ENCODE measurements at places on chromosomes 12 and 14.
A peak's percentile ranks its signal among the peaks of the same experiment; 100 is the strongest.

DNA sequence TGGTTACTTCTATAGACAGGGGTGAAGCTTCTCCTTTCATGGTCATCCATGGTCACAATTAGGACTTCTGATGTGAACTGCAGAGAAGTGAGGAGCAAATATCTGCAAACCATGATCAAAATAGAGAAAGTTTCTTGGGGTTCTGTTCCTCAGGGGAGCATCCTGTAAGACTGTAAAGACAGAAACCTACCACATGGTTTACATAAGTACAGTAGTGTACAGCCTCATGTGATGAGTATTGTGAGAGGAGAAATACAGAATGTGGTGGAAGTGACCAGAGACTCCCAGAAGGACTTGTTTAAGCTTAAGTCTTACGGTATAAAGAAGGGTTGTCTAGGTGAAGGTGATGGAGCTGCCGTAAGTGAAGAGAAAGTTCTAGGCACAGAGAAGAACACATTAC is 484.7 kb downstream of the LRIG3 start:
- no peak for DNase-seq
- H3K4me3 ChIP-seq: no peak overlapping the region
- H3K36me3 ChIP-seq: no peaks in the 10 kb centered on the region
- H3K4me1 ChIP-seq: no peaks in the 10 kb centered on the region

GRCh38 chr14:54768501-54769129 is 134.0 kb downstream of the GCH1 start:
- no peak overlapping the region for H3K27ac ChIP-seq
- peaks cover 7% of the 10 kb centered on the region for H3K4me1 ChIP-seq
- H3K27me3 ChIP-seq: no peaks in the 10 kb centered on the region
- DNase-seq: no peak
- H3K4me3 ChIP-seq: no peak overlapping the region
- no peaks in the 10 kb centered on the region for H3K36me3 ChIP-seq

GRCh38 chr14:77508249-77508648 is 9.6 kb upstream of the ISM2 start:
- H3K4me1 ChIP-seq: no peaks in the 10 kb centered on the region
- peaks cover 11% of the 10 kb centered on the region for H3K36me3 ChIP-seq
- no peak for DNase-seq
- H3K4me3 ChIP-seq: no peak overlapping the region

DNA sequence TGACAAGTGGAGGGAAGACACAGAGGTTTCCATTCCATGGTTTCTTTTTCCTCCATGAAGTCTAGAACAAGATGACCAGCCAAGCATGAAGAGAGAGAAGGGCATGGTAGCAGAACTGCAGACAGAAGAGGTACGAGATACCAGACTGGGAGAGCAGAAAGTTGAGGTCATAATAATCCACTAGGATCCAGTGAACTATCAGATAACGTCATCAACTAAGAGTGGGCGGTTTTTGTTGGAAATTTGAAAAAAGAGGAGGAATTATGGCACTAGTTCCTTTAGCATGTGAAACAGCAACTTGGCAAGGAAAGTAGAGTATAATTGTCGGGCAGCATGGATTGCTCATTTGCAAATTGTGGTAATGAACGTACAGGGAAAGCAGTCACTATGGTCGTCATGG is 357.6 kb downstream of the PDZRN4 start:
- H3K27me3 ChIP-seq: no peaks in the 10 kb centered on the region
- DNase-seq: no peak
- H3K4me3 ChIP-seq: no peak overlapping the region

DNA sequence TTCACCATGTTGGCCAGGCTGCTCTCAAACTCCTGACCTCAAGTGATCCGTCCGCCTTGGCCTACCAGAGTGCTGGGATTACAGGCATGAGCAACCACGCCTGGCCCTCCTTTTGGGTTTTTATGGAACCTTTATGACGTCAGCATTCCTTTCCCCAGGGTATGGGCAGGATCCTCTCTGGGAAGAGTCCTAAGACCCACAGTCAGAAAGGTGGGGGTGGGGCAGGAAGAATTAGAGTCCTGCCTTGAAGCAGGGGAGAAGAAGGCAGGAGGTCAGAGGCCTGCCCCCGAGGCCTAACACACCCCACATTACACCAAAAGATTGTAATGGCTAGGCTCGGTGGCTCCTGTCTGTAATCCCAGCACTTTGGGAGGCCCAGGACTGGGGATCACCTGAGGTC is 30.8 kb upstream of the CDK17 start:
- no peak for DNase-seq
- H3K4me3 ChIP-seq: no peak overlapping the region
- H3K4me1 ChIP-seq: peaks cover 6% of the 10 kb centered on the region
- no peaks in the 10 kb centered on the region for H3K27me3 ChIP-seq
- no peak overlapping the region for H3K27ac ChIP-seq

DNA sequence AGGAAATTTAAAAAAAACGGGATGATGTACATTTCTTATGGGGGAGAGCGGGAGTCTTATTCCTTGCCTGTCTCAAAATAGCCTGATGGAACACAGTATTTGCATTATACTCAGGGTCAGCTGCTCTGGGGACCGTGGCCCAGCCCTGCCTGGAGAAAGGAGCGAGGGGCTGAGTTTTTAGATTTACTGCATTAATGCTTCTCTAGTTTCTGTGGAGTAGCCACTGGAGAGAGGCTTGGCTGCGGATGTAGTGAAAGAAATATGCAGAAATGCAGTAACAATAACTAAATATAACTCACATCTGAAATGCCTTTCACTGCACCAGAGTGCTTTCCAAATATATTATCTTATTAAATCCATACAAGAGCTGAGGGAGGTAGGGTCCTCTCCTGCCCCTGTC is 87.6 kb upstream of the MAP1LC3B2 start:
- DNase-seq: no peak
- no peaks in the 10 kb centered on the region for H3K36me3 ChIP-seq
- H3K27ac ChIP-seq: no peak overlapping the region
- no peak overlapping the region for H3K4me3 ChIP-seq
- no peaks in the 10 kb centered on the region for H3K27me3 ChIP-seq

DNA sequence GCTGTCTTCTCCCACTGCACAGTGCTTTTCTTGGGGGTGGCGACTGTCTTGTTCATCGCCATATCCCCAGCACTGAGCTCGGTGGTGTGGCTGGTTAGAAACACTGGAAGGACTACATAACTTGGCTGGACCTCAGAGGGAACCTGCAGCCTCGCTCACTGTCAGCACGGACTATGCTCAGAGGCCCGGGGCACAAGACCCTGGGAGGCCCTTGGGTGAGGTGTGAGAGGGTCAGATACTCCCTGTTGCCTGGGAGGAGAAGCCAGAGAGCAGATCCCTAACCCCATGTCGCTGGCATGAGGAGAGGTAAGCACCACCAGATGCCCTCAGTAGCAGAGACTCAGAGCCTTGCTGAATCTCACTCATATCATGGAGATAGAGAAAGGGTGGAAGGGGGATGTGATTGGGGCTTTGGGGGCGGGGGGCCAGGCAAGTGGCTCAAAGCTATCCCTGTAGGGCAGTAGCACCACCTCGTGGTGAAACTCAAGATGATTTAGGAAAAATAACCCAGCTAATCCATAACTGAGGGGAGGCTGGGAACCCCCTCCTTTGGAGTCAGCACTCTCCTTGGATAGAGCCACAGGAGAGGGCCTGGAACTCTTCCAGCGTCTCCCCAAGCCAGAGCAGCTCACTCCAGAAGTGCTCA is 18.7 kb upstream of the HDAC7 start:
- H3K36me3 ChIP-seq: no peaks in the 10 kb centered on the region
- H3K4me3 ChIP-seq: no peak overlapping the region
- H3K4me1 ChIP-seq: peaks cover 13% of the 10 kb centered on the region
- DNase-seq: peak; percentile 78
- H3K27me3 ChIP-seq: no peaks in the 10 kb centered on the region

DNA sequence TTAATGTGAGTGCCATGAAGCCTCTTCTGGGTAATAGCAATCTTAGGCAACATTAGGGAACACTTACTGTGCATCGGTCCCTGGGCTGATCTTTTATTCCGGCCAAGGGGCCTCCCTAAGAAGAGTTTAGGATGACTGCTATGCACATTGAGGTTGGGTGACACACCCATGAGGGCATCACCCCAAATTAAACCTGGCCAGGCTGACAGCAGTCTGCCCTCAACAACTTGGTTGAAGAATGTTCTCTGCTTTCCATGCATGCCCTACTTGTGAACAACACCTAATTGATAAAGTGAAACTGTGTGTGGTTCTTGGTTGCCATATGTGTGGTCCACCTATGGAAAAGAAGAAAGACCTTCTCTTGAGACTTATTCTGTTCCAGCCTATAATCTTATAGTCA is 1098.0 kb downstream of the BCL11B start:
- H3K4me1 ChIP-seq: peaks cover 9% of the 10 kb centered on the region
- H3K27ac ChIP-seq: no peak overlapping the region
- H3K4me3 ChIP-seq: no peak overlapping the region
- no peaks in the 10 kb centered on the region for H3K27me3 ChIP-seq

GRCh38 chr14:53430870-53431269 is 277.7 kb upstream of the DDHD1 start:
- no peak for DNase-seq
- H3K36me3 ChIP-seq: no peaks in the 10 kb centered on the region
- H3K27me3 ChIP-seq: no peaks in the 10 kb centered on the region

DNA sequence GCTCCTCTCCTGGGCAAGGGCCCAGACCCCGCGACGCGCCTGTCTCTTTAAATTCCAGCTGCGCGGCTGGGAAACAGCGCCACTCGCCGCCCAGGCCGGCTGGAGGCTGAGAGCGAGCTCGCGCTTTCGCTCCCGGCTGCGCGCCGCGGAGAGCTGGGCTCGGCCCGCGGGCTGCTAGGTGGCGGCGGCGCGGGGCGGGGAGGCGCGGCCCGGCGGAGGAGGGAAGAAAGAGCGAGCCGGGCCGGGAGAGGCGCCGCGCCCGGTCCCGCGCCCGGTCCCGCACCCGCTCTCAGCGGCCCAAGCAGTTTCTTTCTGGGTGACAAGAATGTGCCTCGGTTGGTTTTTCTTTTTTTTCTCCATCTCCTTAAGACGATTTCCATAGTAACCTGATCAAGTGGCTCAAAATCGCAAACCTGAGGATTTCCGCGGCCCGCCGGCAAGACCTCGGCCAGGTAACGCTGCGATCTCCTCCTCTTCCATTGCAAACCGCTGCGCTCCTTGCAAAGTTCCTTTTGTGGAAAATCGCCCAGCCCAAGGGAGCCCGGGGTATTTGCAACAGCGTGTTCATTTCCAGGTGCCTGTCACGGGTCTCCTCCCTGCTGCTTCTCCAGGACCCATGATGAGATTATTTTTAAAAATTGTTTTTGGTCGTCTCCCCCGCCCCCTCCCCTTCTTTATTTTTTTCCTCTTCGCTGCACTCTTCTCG is 259.5 kb upstream of the E2F7 start:
- peaks cover 28% of the 10 kb centered on the region for H3K4me1 ChIP-seq
- H3K36me3 ChIP-seq: no peaks in the 10 kb centered on the region
- H3K4me3 ChIP-seq: peak overlapping the region; percentile 83
- peak overlapping the region; percentile 76 for H3K27ac ChIP-seq
- peak; percentile 94 for DNase-seq

- H3K27me3 ChIP-seq: no peaks in the 10 kb centered on the region
- H3K36me3 ChIP-seq: no peaks in the 10 kb centered on the region
- H3K4me1 ChIP-seq: no peaks in the 10 kb centered on the region
- no peak for DNase-seq
- H3K27ac ChIP-seq: no peak overlapping the region
Measured at GRCh38 chr12:40511341-40511740, 180.9 kb upstream of the CNTN1 start.

GRCh38 chr14:68666899-68667298 is 126.0 kb downstream of the ZFP36L1 start:
- no peak overlapping the region for H3K27ac ChIP-seq
- no peaks in the 10 kb centered on the region for H3K4me1 ChIP-seq
- no peak overlapping the region for H3K4me3 ChIP-seq
- no peaks in the 10 kb centered on the region for H3K36me3 ChIP-seq
- DNase-seq: no peak
- H3K27me3 ChIP-seq: no peaks in the 10 kb centered on the region

GRCh38 chr14:26761532-26761931 is 163.7 kb upstream of the NOVA1 start:
- H3K27ac ChIP-seq: no peak overlapping the region
- no peaks in the 10 kb centered on the region for H3K36me3 ChIP-seq
- no peak overlapping the region for H3K4me3 ChIP-seq
- H3K27me3 ChIP-seq: no peaks in the 10 kb centered on the region
- no peaks in the 10 kb centered on the region for H3K4me1 ChIP-seq

DNA sequence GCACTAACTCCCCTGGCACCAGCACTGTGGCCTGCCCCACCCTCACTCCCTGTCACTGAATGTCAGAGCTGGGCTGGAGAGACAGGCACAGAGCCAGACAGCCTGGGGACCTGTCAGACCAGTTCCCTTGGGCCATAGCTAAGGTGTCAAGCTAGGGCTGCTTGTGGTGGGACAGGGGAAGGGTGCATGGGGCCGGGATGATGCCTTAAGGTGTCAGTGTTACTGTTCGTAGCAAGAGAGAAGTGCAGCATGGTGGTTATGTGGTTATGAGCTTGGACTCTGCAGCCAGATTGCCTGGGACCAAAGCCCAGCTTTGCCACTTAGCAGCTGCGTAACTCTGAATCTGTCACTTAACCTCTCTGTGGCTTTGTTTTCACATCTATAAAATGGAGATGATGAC is 3.8 kb downstream of the RAPGEF3 start:
- H3K36me3 ChIP-seq: no peaks in the 10 kb centered on the region
- no peak overlapping the region for H3K27ac ChIP-seq
- H3K27me3 ChIP-seq: no peaks in the 10 kb centered on the region
- no peak for DNase-seq

DNA sequence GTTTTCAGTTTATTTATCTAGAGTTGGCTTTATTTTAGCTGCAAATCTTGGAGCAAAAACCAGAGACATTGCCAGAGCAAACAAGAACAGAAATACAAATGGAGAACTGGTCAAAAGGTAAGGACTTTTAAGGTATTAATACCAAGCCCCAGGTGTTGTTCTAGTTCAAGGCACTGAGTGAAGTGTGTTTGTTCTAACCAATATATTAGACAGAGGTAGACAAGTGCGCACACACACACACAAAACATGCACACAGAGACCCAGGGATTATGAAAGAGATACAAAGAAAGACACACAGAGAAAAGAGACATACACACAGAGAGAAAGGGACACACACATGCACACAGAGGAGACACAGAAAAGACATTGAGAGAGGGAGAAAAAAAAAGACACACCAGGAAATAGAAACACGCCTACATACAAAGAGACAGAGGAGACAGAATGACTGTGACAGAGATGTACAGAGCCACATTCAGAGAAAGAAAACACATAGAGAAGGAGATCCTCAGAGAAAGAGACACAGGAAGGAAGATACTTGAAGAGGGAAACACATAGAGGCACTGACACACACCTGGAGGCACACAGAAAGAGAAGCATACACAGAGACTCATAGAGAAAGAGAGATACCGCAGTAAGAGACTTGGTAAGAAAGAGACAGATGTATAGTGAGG is 50.2 kb downstream of the MIPOL1 start:
- no peak overlapping the region for H3K4me3 ChIP-seq
- no peaks in the 10 kb centered on the region for H3K4me1 ChIP-seq
- H3K36me3 ChIP-seq: no peaks in the 10 kb centered on the region
- DNase-seq: no peak

GRCh38 chr14:89549381-89550125 is 132.5 kb upstream of the FOXN3 start:
- DNase-seq: peak; percentile 30
- H3K27me3 ChIP-seq: no peaks in the 10 kb centered on the region
- no peak overlapping the region for H3K4me3 ChIP-seq

GRCh38 chr14:101351769-101352168 is 209.5 kb upstream of the DIO3 start:
- no peaks in the 10 kb centered on the region for H3K27me3 ChIP-seq
- H3K36me3 ChIP-seq: no peaks in the 10 kb centered on the region
- no peak overlapping the region for H3K4me3 ChIP-seq
- no peaks in the 10 kb centered on the region for H3K4me1 ChIP-seq

GRCh38 chr14:68282479-68283377 is 463.1 kb downstream of the RAD51B start:
- DNase-seq: no peak
- no peaks in the 10 kb centered on the region for H3K27me3 ChIP-seq
- H3K36me3 ChIP-seq: no peaks in the 10 kb centered on the region
- H3K4me1 ChIP-seq: peaks cover 3% of the 10 kb centered on the region
